8988T (cell line): ENCODE measurements at places on chromosomes 3 and 15.

- DNase-seq, result no peak
Observed at GRCh38 chr3:197222937-197223370, 75.5 kb downstream of the DLG1 start.

- no peak for DNase-seq
Observed at GRCh38 chr3:113968986-113969385, 21.2 kb downstream of the ZDHHC23 start.

GRCh38 chr15:63994073-63994600 is 52.1 kb downstream of the DAPK2 start:
- no peak for DNase-seq

GRCh38 chr3:155517903-155518302 is 224.4 kb upstream of the STRIT1 start:
- no peak for DNase-seq

DNA sequence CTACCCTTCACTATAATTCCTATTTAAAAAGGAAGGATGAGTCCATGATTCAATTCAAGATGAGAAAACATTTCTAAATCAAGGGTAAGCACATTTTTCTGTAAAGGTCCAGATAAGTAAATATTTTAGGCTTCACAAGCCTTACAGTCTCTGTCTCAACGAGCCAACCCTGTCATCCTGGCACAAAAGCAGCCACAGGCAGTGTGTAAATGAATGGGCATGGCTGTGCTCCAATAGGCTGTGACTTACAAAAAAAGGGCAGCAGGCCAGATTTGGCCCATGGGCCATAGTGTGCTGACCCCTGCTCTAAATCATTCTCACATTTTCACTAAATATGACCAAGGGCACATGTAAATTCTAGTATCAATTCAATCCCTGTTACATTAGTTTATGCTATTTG is 200.4 kb downstream of the WNT5A start:
- DNase-seq, result no peak

- DNase-seq, result peak; percentile 13
Observed at GRCh38 chr15:73052653-73053397, 562 bp downstream of the NEO1 start.

GRCh38 chr15:88631464-88632028 is 7.3 kb upstream of the ISG20 start:
- no peak for DNase-seq

- DNase-seq, result no peak
Observed at GRCh38 chr3:64239841-64240240, 14.6 kb upstream of the PRICKLE2 start.

DNA sequence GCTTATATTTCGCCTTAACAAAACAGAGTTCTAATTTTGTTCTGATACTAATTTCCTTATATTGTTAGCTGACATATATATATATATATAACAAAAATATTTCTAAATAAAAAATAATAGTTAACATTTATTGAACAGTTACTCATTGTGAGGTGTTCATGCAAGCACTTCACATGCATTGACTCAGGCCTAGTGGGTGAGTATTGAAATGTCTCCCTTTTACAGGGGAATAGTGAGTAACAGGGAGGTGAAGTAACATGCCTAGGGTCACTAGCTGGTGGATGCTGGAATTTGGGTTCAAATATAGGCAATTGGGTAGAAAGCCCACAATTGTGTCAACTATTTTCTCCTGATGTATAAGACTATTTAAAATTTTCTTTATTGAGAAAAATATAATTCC is 102.6 kb upstream of the ZPLD1 start:
- no peak for DNase-seq

- DNase-seq, result peak; percentile 34
Observed at GRCh38 chr3:45994419-45995235, 997 bp downstream of the FYCO1 start.

DNA sequence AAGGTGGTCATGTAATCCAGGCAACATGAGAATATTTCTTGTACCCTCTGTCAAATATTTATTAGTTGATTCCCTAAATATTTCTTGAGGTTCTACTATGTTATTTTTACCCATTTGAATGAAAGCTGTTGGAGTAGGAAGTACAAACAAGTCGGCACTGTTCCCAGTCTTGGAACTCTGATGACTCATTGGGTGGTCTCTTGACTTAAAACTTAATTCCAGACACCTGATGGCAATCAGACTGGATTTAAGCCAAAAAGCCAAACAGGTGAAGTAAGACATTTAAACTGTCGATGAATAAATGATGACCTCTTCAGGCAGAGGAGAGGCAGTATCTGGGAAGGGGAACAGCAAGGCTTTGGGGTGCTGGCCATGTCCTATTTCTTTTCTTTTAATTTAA is 22.8 kb downstream of the C2CD4A start:
- no peak for DNase-seq

DNA sequence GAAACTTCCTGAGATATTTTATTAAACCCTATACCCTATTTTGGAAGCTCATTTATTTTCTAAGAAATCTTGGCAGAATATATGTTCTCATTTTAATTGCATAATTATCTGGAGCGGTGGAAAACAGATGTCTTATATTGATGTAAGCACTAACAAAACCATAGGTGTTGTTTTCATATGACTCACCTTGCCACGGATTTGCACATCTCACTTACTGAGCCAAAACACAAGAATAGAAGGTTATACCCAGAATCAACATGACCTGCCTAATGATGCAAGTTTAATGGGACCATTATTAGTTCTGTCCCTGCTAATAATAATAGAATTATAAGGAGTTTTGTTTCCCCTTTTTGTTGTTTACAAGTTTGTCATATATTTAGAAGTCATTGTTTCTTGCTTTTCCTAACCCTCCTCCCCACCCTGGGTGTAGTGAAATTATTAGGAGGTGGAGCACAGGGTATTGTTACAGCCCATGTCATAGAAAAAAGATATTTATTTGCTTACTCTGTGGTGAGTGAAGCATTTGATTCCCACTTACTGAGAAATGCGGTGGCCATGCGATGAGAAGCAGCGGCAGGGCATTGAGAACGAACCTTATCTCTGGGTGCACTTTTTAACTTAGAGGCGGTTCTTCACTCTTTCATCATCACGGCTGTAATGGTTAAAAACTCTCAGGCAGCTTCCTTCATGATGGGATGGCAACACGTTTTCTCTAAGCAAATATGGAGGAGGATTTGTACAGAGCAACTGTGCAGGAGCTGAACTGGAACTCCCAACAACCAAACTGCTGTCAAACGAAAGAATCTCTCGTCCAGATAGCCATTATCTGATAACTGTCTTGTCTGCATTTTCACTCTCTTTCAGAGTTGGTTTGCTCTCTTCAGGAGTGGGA is 521 bp downstream of the IL5RA start:
- no peak for DNase-seq

- DNase-seq, result peak; percentile 79
Observed at GRCh38 chr3:119034256-119035013, at the start of gene IGSF11. TSS of gene IGSF11 (minus strand) at chr3:119034846. CDS start at chr3:119034582, 264 bp downstream.

DNA sequence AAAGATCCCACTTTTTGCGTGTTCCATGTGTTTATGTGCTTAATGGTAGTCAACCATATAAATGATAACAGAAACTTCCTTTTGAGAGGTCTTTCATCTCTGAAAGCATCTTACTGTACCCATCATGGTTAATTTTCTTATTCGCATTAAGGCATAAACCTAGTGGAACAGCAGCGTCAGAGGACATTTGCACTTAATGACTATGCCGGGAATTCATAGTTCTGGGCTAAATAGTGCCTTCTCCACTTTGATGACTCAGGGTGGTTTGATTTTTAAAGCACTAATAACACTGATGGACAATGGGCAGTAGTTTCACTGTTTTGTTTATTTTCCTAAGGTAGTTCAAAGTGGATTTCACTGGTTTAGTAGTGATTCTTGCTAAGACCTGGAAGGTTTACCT is 455.3 kb downstream of the DIPK2A start:
- no peak for DNase-seq

DNA sequence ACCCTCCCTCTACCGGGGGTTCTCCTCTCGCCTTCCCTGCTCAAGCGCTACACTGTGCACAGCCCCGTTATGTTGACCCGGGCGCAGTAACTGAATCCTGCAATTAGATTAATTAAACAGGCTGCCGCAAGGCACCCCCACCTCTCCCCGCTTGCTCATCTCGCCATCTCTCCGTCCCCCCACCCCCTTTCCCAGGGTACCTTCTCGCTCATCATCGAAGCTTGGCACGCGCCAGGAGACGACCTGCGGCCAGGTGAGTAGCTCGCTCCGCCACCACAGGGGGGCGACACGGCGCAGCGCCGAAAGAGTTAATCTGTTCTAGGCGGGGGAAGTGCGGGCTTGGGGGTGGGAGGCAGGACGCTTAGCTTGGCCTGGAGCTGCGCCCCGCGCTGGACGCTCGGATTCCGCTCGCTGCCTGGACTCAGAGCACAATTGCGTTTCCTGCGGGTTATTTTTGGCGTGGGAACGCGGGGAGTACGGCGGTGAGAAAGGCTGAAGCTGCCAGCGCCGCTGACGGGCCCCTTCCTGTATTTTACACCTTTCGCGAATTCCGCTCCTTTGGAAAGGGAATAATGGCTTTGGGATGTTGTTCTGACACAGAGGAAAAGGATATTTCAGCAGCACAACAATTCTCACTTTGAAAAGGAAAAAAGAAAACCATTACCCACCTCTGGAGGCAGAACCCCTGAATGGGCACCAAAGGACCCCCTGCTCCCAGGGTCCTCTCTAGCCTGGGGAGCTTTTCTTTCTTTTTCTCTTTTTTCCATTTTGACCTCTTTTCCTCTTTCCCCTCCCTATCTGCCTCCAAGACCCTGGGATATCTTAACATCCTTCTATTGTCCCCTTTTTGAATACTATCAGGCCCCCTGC is 1.5 kb downstream of the DLL4 start:
- peak; percentile 68 for DNase-seq

DNA sequence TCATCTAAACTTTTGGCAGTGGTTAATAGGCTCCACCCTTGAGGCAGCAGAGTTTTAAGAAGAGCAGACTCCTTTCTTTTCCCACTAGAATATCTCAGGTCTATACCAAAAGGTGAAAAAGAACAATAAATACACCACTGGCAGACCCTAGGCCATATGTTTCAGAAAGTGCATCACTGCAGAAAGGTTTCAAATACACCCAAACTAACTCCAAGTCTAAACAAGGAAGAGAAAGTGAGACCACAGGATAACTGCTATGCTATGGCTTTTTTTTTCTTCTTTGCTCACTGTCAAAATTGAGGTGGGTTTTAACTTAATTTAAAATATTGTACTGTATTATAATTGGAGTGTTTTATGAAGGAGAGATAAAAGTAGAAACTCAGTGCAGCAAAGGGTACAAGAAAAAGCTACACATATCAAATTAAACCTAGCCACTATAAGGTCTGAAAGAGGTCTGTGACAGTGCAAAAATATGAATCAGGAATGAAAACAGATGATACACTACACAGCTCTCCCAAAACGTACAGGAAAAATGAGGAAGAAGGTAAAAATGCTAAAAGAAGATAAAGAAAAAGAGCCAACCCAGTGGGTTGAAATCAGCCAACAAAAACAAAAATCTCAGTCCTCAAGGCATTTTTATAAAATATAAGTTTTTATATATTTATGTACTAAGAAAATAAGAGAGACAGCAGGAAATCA is 8.4 kb downstream of the SNX4 start:
- DNase-seq, result no peak

DNA sequence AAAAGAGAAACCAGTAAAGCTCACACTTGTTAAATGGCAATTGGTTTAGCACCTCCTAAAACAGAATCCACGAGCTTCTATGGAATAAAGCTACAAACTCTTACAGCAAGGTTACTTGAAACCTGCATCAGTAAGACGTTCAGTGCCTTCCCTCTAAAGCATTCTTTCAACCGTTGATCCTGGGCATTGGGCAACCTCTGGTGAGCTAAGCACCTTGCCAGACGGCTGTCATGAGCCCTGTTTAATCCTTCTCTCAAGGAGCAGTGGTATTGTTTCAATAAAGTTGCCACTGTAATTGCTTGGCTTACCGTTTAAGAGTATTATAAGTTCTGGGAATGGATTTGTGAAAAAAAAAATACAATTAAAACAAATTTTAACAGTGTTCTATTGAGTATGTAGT is 75.0 kb downstream of the COL8A1 start:
- no peak for DNase-seq

DNA sequence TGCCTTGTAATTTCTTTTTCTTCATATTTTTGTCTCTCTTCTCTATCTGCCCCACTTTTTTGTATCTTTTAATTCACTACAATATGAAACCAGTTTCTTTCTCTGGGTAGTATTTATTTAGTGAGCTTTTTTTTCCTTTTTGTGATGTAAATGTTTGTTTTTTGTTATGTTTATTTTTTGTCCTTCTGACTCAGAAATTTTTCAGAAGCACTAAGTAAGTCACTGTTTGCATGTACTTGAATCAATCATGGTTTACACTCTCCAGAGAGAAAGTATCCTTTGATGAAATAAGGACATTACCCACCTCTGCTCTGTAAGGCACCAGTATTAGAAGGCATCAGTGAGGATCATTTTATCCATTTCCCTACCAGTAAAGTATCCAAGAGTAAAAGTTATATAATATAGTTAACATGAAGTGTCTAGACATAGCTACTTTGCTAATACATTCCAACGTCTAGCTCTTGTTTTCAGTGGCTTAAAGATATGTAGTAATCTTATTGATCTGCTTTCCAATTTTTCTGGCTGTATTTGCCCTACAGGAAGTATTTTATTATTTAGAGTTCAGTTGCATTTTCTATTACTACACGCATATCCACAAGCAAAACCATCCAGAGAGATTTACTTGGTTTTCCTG is 25.4 kb downstream of the FILIP1L start:
- DNase-seq, result no peak

- DNase-seq, result peak; percentile 77
Observed at GRCh38 chr3:159761848-159762635, 226.6 kb upstream of the IL12A start.

DNA sequence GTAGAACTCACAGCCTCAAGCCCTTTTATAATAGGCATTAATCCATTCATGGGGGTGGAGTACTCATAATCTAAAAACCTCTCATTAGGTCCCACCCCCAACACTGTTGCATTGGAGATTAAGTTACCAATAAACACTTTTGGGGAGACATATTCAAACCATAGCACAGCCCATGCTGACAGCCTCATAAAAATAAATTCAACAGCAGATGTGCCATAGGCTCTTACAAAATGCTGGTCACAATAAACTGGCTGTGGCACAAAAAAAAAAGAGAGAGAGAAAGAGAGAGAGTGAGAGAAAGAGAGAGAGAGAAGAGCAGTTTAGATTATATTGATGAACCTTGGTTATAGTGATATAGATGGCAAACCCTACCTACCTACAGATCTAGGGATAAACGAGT is 1000.9 kb downstream of the TUSC7 start:
- no peak for DNase-seq

DNA sequence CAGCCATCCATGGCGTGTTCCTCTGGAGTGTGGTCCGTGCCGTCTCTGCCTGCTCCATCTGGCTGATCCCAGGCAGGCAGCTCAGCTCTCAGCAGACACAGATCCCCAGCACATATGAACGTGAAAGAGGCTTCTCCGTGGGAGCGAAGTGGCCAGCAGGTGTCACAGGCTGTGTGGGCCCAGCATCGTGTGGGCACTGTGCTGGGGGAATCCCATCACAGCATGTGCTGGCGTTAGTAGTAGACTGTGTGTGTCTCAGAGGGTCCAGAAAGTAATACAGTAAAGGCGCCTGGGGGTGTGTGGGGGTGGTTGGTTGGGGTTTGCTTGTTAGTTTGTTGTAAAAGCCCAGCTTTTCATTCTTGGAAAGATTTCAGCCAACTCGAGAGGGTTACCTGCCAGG is 147.6 kb downstream of the IGF1R start:
- DNase-seq, result no peak

GRCh38 chr3:65877160-65877559 is 161.6 kb downstream of the MAGI1 start:
- DNase-seq, result no peak
